LNCaP clone FGC (cell line): ENCODE measurements at places on chromosomes 2 and 18.

GRCh38 chr2:160510617-160511016 lies 17.0 kb upstream of the RBMS1 start:
- no peak for DNase-seq

- DNase-seq = no peak
Observed at GRCh38 chr2:152380261-152381055, 45.5 kb downstream of the FMNL2 start.

GRCh38 chr2:11598228-11598731 lies 64.4 kb downstream of the GREB1 start:
- no peak for DNase-seq

GRCh38 chr18:56841836-56842235 lies 190.7 kb downstream of the WDR7 start:
- DNase-seq = no peak

- no peak for DNase-seq
Observed at GRCh38 chr18:38646296-38646695, 1080.7 kb upstream of the CELF4 start.

GRCh38 chr18:10041180-10041579 lies 127.4 kb downstream of the VAPA start:
- DNase-seq = peak; percentile 23

DNA sequence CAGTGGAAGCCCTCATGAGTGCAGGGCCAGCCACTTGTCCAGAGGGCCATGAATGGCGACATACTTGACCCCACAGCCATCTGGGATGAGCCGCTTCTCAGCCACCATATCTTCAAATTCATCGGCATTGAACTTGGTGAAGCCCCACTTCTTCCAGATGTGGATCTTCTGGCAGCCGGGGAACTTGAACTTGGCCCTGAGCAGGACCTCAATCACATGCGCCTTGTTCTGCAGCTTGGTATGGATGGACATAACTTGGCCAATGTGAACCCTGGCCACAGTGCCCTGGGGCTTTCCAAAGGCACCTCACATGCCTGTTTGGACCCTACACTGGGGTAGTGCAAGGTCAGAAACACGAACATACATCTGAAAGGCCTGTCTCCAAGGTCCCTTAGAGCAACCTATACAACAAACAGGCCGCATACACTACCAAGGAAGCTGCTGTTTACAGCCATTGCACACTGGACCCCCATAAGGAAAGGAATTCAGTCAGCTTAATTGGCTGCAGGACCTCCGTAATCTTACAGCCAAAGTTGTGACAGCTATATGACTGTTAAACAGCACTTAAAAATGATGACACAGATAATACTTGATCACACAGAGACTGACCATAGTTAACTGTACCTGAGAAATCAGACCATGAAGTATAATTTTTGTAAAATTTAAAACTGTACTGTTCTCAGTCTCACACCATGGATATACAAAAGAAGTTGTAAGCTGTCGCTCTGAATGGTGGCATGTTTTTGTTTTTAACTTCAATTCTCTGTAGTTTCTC lies 53.8 kb downstream of the USP34 start:
- no peak for DNase-seq

- DNase-seq = no peak
Observed at GRCh38 chr2:240374085-240374907, 61.2 kb upstream of the GPC1 start.

DNA sequence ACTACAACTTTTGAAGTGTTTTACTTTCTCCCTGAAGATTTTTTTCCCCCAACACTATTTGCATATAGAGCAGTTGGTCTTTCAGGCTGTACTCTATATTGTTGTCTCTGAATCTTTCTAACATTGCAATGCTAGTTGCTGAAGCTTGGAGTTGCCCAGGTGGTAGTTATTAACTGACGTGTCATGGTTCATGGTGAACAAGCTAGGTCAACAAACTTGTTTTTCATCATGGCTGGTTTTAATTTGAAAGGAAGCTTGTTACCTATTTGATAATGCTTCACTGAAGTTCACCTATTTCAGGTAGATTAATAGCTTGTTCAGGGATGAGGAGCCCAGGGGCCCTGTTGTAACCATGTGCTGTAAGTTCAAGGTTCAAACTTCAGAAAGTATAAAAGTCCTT lies 158.8 kb upstream of the ZEB2 start:
- DNase-seq = no peak

DNA sequence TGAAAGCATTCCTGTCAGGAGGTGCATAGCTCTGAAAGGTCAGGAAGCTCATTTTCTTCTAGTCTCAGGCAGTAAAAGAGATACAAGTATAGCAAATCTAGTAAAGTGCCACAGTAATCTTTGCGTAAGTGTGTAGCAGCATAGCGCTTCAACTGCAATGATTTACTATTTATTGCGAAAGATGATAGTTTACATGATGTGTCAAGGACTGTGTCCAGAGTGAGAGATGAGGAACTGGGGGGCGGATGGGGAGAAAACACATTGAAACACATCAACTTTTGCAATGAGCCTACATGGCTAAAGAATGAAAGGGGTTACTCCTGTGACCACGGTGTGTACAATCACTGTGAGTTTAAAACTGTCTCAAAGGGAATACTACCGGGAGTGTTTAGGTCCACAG lies 644.4 kb downstream of the GALR1 start:
- DNase-seq = no peak

DNA sequence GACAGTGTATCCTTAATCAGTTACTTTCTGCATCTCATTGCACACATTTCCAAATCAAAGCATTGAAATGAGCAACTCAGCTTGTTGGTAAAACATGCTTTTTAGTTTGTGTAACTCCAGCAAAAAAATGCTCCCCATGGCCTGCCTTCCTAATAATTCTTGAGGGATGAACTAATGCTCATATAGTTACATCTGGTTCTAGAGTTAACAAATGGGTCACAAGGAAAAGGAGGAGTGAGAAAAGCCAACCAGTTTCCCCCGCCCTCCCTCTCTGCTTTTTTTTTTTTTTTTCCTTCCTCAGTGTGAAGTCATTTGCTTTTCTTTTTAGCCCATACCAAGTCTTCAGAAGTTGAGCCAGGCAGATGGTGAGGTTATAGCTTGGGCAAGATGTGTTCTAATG lies 231.7 kb downstream of the MTX2 start:
- DNase-seq = no peak

- DNase-seq = no peak
Observed at GRCh38 chr2:239202836-239203235, 198.0 kb downstream of the HDAC4 start.

DNA sequence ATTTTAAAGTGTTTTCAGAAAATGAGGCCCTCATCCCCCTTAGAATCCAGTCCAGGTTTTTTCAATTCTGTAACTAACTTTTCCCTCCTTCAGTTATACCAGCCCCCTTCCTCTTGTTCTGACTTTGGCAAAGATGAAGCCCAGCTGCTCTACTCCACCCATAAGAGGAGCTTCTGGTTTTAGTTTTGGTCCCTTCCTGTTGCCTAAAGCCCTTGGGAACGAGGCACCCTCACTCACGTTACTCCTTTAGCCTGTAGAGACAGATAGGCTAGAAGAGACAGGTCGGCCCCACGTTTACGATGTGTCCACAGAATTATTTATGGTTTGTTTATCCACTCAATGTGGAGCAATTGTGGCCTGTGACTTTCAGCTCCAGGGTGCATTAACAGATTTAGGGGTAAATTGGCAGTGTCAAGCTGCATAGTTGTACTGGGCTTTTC lies 454.2 kb upstream of the TNP1 start:
- DNase-seq = no peak

- DNase-seq = no peak
Observed at GRCh38 chr2:183605440-183605839, 481.2 kb downstream of the NUP35 start.

DNA sequence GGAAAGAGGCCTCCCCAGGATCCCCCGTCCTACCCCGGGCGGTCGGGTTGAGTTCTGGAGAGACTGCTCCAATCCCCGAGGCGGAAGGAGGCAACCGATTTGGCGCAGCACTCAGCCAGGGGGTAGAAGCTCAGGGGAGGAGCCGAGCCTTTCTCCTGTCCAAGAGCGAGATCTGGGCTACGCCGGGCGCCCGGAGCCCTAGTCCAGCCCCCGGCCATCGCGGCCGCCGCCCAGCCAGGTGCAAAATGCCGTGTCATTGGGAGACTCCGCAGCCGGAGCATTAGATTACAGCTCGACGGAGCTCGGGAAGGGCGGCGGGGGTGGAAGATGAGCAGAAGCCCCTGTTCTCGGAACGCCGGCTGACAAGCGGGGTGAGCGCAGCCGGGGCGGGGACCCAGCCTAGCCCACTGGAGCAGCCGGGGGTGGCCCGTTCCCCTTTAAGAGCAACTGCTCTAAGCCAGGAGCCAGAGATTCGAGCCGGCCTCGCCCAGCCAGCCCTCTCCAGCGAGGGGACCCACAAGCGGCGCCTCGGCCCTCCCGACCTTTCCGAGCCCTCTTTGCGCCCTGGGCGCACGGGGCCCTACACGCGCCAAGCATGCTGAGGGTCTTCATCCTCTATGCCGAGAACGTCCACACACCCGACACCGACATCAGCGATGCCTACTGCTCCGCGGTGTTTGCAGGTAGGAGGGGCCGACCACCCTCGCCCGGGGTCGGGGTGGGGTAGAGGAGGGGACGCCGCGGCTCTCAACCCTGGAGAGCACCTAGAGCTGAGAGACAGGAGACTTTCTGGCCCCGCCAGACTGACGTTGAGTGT lies at the start of gene DYSF:
Gene DYSF, plus strand, starts transcription at position 158 of the 817 bp plus-strand sequence.
- DNase-seq = no peak

GRCh38 chr2:130825231-130825965 lies 11.3 kb upstream of the ARHGEF4 start:
- DNase-seq = no peak

- no peak for DNase-seq
Observed at GRCh38 chr2:158967731-158968395, 577 bp upstream of the TANC1 start.

- DNase-seq = no peak
Observed at GRCh38 chr2:206002440-206002839, 83.5 kb downstream of the INO80D start.

GRCh38 chr18:32891130-32891529 lies 118.3 kb upstream of the KLHL14 start:
- no peak for DNase-seq

DNA sequence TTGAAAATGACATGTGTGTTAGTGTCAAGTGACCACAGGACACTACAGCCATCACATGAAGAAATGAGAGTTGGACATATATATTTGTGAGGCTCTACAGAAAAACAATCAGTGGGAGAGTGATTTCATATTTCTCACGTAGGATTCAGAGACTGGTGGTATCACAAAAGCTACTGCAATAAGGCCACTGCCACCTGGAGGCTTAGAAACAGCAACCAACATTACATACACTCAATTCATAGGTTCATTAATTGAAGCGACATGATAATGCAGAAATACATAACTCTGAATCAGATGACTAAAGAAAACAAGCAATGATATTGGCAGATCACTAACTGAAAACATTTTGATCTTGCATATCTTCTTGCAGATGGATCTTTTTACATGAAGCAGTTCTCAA lies 248.1 kb upstream of the KLHL14 start:
- no peak for DNase-seq

- no peak for DNase-seq
Observed at GRCh38 chr18:48159816-48160215, 229.4 kb upstream of the SMAD2 start.

DNA sequence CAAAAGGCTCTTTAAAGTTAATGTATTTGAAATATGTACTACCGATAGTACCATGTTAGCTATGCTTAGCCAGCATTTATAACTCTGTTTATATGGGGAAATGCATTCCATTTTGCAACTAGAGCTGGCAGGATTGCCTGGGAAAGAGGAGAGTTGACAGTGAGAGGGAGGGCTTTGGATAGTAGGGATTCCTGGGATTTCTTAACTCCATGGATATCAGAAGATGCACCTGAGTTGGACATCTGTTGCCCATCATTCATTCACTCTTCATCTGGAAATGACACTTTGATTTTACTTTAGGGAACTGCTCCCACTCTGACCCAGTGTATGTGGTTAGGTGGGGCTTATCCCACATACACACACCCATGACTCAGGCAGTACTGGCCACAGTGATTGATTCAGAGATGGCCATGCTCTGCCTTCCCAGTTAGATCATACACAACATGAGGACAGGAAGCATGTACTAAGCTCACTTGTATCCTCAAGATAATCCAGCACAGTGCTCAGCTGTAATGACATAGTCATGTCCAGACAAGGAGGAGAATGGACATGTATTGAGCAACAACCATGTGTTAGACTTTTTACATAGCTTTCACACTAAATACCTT lies 248.8 kb downstream of the MREG start:
- DNase-seq = no peak

DNA sequence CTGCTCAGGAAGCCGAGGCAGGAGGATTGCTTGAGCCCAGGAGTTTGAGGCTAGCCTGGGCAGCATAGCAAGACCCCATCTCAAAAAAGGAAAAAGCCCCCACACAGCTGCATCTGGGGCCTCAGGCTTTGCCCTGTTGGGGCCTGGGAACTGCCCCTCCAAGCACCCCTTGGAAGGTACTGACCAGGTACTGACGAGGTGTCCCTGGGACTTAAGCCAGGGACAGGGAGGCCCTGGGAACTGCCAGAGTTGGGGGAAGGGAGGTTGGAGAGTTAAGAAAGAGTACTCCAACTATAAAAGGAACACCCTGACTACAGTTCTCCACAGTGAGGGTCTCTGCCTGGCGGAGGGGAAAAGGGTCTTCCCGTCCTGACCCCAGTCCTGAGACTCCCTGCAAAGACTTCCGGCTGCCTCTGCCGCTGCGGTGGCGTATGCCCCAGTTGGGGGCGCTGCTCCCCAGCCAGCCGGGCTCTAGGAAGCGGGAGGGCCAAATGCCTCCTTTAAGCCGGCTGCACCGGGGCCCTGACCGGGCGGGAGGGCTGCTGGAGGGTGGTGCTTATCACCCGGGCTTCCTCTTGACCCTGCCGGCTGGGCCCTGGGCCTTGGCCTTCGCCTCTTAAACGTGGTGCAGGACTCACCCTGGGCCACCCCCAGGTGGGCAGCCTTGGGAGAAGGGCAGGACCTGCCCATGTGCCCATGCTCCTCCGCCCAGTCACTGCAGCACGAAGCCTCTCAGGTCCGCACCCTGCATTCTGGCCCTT lies 12.8 kb downstream of the SLC30A3 start:
- DNase-seq = no peak

GRCh38 chr2:237485844-237486243 lies 1.2 kb upstream of the MLPH start:
- no peak for DNase-seq

GRCh38 chr2:129766374-129766993 lies 213.0 kb upstream of the RAB6C start:
- DNase-seq = no peak

- DNase-seq = no peak
Observed at GRCh38 chr2:106296182-106296815, 102.2 kb upstream of the UXS1 start.

DNA sequence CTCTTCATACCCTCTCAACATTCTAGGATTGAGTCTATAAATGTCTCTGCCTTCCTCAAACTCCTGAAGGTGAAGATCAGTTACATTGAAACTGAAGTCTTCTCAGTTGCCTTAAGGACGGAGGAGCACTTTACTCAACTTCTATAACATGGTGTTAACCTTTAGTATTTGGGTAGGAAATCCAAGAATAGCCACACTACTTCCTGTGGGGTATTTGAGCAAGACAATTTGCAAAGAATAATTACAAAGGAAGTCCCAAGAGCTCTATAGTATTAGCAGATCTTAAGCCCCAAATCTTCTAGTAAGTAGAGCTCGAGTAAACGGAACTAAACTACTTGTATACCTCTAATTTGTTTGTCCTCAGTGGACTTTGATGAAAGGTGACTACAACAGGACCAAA lies 80.9 kb downstream of the SP100 start:
- no peak for DNase-seq
